T follicular helper cell (primary cell): ENCODE measurements at places on chromosomes 6 and 20.

DNA sequence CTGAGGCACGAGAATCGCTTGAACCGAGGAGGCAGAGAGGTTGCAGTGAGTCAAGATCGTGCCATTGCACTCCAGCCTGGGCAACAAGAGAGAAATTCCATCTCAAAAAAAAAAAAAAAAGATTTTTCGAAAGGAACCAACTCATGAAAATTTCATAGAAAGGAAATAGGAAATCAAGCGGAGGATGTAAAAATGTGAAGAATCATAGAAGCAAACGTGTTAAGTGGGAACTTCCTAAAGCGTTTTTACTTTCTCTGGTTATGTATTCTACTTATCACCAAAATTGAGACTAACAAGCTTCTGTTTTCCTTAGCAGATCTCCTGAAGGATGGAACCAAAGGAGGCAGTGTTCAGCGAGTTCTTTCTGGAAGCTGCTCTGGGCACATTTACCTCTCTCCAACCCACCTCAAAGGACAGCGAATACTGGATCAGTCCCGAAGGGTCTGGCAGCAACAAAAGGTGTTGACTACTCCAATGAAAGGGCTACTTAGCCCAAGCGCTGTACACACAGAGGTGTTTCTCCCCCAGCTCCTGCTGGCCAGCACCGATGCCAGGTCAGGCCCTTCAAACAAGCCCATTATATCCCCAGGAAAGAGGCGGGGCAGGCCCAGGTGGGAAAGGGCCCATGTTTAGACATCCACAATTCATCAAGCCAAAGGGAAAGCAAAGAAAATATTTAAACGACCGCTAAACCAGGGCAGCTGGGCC is 327.5 kb upstream of the JARID2 start:
- DNase-seq = no peak

DNA sequence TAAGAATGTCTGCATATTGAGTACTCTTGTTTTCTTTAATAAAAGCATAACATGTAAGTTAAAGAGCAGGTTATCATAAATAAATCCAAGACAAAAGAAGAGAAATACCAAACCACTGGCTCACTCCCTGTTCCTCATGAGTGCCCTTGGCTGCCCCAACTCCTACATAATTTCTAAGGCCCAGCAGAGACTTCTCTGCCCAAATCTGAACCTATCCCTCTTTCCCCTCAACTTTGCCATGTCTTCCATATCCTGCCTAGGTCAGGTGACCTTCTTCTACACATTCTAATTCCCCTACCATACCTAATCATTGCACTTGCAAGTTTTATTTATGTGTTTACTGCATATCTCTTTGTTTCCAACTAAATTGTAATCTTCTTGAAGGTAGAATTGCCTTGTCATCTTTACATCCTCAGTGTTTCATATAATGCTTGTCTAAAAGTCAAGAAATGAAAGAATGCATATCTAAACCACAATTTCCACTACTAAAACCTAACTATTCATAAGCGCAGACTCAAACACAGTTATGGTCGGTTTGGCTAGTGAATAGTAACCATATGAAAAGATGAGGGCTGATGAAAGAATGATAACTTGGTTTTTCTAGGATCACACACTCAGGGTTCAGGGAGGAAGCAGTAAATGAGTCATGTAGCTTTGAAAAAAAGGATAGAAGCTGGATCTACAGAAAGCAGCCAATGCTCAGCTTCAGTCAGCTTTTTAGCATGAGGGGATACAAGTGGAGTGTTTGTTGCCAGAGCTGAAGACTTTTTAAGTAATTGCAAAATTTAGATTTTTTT is 53.3 kb upstream of the EYA4 start:
- no peak for DNase-seq

- no peak for DNase-seq
Measured at GRCh38 chr6:170424604-170425126, 118.1 kb downstream of the FAM120B start.

- DNase-seq = no peak
Measured at GRCh38 chr6:2450546-2450945, 205.1 kb upstream of the GMDS start.

GRCh38 chr6:14254505-14254904 is 136.9 kb downstream of the CD83 start:
- DNase-seq = no peak

- no peak for DNase-seq
Measured at GRCh38 chr6:14925025-14925698, 320.7 kb upstream of the JARID2 start.

DNA sequence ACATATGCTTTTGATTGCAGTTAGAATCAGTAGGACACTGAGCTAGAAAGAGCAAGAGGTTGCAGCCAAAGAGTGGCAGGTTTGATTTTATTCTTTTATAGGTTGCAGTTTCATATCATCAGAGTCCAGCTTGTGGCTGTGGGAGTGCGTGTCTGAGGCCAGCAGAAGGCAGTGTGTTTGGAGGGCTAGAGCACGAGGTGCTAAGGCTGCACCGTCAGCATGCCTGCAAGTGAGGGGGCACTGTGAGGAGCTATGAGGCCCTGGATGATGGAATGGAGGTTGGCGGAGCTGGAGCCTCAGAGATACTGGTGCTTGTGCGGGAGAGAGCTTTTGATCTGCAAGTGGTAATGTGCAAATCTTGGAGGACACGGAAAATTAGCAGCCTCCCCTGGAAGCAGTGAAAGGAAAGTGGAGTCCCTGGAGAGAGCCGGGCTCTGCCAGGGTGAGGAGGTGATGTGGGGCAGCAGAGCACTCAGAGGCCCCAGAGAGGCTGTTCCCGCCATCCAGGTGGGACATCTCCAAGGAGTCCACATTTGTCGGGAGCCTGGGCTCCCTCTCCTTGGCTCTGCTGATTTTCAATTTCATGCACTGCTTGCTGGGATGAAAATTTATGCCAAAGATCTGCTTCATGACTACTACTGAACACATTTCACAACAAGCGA is 43.6 kb downstream of the PXDC1 start:
- DNase-seq = no peak

DNA sequence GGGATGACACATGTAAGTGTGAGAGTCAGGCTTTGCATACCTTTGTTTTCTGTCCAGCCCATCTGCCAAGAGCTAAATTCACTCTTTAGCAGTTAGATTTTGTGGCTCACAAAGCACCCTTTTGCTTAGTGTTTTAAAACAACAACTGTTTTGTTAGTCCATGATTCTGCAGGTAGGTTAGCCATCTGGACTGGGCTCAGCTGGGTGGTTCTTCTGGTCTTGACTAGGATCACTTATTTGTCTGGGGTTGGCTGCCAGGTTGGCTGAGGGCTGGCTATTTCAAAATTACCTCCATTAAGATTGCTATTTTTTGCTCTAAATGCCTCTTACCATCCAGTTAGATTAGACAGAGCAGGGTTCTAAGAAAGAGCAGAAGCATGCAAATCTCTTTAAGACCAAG is 489.3 kb downstream of the BTBD3 start:
- no peak for DNase-seq

GRCh38 chr20:8242827-8243724 is 111.0 kb downstream of the PLCB1 start:
- DNase-seq = no peak

DNA sequence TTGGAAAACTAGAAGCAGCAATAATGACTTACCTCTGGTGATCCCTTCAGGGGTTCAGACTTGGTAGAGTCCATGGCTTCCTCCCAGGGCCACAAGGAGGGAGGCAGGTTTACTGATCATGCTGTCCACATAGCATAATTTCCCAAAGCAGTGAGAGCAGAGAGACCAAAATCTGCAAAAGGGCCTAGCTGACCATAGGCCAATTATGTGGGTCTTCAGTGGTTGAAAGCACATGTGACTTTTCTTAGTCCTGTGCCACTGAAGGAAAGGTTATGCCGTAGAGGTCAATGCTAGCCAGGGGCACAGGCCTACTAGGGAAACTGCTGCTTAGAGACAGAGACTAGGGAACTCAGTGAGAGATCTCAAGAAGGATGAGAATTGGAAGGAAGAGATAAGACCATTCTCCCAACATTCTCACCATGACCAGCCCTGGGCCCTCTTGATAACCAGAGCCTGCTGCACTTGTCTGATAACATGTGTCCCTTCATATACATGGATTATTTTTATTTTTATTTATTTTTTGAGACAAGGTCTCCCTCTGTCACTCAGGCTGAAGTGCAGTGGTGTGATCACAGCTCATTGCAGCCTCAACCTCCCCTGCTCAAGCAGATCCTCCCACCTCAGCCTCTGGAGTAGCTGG is 2.0 kb upstream of the GTPBP2 start:
- no peak for DNase-seq

DNA sequence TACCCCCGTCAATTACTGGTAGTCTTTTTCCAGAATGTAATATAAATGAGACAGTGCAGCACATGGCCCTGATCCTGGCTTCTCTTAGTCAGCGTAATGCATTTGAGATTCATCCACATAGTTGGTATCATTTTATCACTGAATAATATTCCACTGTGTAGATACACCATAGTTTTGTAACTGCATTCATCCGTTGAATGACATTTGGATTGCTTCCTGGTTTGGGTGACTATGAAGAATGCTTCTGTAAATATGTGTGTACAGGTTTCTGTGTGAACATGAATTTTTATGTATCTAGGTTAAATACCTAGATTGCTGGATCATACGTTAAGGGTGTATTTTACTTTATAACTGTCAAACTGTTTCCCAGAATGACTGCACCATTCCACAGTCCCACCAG is 62.6 kb upstream of the STMND1 start:
- DNase-seq = no peak

DNA sequence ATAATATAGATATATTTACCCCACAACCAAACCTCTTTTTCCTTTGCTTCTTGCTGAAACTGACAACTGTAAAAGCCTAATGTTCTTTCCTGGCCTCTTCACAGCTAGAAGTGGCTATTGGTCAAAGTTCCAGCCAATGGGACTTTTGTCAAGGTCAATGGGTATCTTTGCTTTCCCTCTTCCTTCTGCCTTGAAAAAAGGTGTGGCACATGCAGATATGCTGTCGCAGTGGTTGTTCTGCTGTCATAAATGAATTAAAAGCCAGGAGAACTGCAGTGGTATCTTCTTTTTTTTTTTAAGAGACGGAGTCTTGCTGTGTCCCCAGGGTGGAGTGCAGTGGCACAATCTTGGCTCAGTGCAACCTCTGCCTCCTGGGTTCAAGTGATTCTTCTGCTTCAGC is 29.9 kb downstream of the MAN1A1 start:
- DNase-seq = no peak

- no peak for DNase-seq
Measured at GRCh38 chr20:17652411-17652810, 29.6 kb downstream of the RRBP1 start.

GRCh38 chr6:149077208-149077607 is 240.3 kb upstream of the TAB2 start:
- no peak for DNase-seq

- DNase-seq = no peak
Measured at GRCh38 chr20:51128198-51128597, 105.3 kb upstream of the KCNG1 start.

DNA sequence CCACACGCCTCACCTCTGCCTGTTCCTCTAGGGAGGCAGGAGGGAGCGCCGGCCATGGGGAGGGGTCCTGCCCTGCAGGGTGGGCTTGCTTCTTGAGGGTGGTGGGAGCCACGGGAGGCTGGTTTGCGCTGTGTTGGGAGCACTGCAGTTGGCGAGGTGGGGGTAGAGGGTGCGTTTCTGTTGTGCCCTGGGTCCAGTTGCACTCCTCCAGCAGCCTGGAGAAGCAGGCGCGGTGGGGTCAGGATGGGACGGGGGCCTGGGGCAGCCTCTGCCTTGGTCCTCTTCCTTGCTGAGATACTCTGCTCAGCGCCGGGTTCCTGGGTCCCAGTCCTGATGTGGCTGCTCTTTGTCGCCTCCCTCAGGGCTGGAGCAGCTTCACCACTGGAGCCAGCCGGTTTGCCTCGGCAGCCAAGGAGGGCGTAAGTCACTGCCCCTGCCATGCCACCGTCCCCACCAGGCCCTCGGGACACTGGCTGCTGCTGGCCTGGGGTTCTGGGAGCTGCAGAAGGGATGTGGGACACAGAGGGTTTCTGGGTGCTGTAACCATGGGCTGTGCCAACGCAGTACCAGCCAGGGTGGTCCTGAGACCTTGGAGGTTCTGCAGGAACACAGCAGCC is 8.4 kb downstream of the ARFGAP1 start:
- DNase-seq = no peak

DNA sequence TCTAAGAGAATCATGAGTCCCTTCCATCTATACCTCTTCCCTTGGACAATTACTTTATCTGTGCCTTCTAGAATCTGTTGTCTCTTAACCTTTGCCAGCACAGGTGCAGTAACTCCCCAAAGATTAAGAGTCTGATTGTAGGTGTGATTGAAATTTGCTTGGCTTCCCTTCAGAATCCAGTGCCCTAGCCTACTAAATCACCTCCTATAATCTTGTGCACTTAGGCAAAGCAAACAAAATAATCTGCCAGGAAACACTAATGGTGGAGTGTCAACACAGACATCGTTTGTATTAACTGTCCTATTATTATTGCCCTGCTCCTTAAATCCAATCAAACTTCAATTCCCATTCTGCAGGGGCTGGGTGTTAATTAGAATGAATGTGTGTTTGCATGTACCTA is 28.0 kb downstream of the ID4 start:
- no peak for DNase-seq

- no peak for DNase-seq
Measured at GRCh38 chr6:158358450-158359077, 46.3 kb downstream of the TULP4 start.

- DNase-seq = no peak
Measured at GRCh38 chr20:3784216-3784853, 2.2 kb downstream of the CENPB start.

GRCh38 chr6:131694832-131695426 is 6.3 kb downstream of the OR2A4 start:
- DNase-seq = no peak

DNA sequence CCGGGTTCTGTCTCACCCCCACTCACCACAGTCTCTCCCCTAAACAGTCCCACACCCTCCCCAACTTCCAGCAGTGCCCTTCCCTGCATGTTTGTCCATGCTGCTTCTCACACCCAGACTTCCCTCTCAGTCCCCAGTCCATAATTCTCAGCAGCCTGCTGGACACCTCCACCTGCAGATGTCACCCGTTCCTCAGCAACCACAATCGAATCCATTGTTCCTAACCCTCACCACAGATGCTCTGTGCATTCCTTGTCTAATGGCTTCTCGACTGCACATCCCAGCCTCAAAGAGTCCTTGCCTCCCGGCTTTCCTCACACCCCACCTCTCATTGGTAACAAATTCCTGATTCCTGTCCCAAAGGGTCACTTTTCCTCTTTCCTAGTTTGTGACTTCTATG is 55.6 kb downstream of the GOPC start:
- no peak for DNase-seq

DNA sequence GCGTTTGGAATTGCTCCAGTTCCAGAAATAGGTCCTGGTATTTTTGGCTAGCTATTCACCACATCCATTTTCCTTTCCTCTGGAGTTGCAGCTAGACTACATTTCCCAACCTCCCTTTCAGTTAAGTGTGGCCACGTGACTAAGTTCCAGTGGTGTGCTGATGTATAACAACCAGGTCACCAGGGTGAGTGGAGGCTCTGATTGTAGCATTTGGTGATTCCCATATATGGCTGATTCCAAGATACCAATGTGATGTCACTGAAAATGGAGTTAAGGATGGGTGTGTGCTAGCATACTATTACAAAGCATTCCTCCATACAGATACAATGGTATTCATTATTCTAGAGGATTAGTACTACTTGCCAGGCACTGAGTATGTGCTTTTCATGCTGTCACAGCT is 49.7 kb upstream of the STK35 start:
- DNase-seq = no peak
